ENCODE measurements at places on chromosomes 2 and 18.
A peak's percentile ranks its signal among the peaks of the same experiment; 100 is the strongest.

DNA sequence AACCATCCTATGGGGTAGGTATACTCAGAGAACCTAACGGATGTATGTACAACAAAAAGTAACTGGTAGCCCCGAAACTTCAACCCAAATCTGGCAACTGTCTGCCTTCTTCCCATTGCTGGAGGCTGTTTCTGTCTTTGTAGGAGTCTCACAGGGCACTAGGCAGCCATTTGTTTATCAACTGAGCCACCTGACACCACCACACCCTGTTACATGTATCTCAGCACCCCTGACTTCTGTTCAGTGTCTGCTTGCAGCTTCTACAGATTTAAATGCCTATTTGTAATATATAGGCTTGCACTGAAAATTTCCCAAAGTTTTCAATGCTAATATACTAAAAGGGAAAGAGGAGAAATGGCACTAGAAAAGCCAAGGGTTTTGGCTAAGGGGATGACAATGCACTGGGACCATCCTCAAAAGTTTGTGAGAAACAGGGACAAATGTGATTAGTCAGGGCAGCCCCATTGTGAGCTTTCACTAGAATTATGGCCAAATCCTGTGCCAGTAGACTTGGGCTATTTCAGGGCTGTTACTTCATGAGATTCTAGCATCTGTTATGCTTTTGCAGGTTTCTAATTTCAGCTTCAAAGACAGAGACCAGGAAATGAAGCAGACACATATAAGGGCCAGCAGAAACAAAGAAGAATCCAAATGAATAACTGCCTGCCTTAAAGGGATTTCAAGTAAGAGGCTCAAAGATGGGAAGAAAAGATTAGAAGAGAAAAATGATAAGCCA lies 103.3 kb downstream of the MYO5B start:
- no peak for DNase-seq

- DNase-seq = peak; percentile 94
These were observed 85.3 kb upstream of the EFEMP1 start for GRCh38 chr2:56008661-56009431.

DNA sequence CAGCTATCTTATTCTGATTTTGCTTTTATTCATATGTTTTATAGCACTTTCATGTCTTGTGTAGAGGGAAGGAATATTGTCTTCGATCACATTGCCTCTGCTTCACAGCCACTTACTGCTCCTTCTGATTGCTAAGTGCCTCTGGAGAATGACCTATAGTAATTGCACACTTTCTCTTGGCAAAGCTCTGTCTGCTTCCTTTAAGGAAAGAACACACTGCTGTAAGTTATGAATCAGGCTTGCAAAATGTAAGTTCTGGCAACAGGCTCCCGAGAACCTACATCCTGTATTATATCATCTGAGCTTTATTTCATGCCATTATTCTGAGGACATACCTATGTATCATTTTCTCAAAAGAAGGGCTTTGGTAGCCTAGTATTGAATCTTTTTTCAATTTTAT lies 170.7 kb downstream of the ZNF804A start:
- no peak for DNase-seq

DNA sequence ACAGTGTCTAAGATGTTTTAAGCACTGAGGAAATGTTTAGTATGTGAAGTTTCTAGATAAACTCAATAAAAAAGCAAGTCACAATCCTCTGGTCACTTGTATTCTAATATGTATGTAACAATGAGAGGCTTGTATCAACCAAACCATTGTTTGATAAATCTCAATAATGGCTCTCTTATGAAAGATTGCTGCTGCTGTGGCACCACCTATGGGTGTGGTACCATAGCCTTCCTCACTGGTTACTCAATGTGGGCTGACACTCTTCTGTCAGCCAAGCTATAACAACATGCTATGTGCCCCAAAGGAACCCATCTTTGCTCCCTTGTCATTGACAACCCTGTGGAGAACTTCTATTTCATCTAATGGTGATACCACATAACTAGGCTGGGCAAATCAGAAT lies 12.6 kb upstream of the RAB1A start:
- no peak for DNase-seq

DNA sequence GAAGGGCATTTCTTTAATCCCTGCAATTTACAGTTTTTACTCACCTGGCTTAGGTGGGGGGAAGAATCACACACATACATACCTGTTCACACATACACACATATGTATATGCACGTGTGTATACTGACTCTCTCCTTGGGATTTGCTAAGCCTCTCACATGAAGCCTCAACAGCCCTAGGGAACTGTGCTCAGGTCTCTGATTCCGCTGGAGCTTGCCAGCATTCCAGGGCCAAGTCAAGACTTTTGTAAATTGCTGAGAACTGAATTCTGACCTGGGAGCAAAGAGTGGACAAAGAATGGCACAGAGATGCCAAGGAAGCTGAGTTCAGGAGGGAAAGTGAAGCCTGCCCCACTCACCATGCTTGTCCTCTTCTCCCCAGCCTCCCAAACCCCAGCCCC lies 177.3 kb downstream of the TMEM247 start:
- DNase-seq = no peak

DNA sequence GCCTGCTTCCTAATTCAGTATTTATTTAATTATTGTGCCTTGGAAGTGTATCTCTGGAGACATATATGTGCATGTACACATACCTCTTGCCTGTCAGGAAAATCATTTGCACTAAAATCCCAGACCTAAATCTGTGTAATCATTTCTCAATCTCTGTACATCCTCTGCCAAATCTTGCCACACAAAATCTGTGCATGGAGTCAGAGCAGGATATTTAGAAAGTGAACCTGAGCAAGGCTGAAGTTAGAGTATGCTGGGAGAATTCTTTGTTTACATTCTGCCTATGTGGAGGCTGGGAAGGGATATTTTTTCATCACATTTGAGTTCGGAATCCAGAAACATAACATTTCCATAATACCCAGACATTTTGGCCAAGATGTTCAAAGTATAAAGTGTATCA lies 9.3 kb downstream of the XRCC5 start:
- no peak for DNase-seq

Data from neural progenitor cell (in vitro differentiated cells).